ENCODE measurements at places on chromosomes 16 and 17. TPM values are rescaled to one million over a fixed set of nuclear protein-coding genes. Genes with fewer than 3 reads are reported as not detected.

WNT9B gene
- not detected for total RNA-seq

GDPD1 gene
- total RNA-seq = 7.9 TPM

CAMTA2 gene
- 14.4 TPM for total RNA-seq

MYH3 gene
- total RNA-seq = under 0.01 TPM

C1QTNF8 gene
- total RNA-seq = not detected

KCNG4 gene
- not detected for total RNA-seq

TLCD3B gene
- 0.13 TPM for total RNA-seq

MT4 gene
- total RNA-seq = not detected

COPZ2 gene
- total RNA-seq = 6.8 TPM

Measured in thoracic aorta endothelial cell (primary cell).